ENCODE measurements at places on chromosomes 4 and X. TPM values are rescaled to one million over a fixed set of nuclear protein-coding genes. Genes with fewer than 3 reads are reported as not detected.

DNA sequence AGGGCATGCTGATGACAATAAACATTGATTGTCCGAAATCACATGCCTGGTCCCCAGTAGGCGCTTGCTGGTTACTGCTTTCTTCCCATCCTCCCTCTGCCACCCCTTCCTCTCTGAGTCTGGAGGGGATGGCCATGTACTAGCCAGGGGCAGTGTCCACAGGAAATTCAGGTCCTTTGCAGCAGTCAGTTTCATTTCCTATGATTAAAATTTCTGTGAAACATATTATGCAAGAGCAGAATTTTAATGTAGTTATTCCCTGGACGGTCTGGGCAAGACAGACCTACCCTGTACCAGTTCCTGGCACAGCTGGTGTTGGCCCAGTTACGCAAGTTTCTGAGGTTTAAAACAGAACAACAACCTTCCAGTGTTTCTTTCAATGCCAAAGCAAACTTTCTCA lies 28.2 kb upstream of the TLR2 start:
- no peak for DNase-seq

DNA sequence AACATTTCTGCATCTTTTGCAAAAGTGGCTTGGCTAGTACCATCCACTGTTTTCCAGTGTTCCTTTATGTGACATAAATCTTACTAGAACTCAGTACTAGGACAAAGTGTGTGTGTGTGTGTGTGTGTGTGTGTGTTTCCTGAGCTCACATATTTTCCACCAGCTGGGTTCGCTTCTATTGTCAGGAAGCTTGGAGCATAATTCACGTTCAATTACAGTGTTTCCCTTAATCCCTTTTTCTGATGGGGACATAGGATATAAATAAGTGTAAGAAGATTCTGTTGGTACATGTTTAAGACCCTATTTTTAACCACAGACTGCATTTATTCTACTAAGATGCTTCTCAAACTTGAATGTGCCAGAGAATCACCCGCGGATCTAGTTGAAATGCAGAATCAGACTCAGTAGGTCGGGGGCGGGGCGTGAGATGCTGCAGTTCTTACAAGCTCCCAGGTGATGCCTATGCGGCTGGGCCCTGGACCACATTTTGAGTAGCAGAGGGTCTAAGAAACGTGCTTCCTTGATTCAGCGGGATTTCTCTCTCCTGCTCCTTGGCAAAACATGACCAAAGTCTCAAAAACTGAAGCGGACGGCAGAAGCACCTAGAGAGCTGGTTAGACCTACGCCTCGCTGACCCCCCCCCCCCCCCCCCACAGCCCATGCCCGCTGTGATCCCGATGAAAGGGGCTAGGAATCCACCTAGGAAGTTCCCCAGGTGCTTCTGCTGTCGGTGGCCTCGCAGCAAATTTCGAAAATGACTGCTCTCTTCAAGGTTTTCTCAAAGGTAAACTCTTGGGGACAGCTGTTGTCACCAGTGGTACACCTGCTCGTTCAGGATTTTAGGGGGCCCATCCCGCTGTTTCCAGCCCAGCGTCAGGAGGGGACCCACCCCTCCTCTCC lies 797 bp downstream of the CD99L2 start:
- DNase-seq, result no peak

The ADH5 gene
- 200 TPM for total RNA-seq

The SLC35A2 gene
- 38.9 TPM for total RNA-seq

DNA sequence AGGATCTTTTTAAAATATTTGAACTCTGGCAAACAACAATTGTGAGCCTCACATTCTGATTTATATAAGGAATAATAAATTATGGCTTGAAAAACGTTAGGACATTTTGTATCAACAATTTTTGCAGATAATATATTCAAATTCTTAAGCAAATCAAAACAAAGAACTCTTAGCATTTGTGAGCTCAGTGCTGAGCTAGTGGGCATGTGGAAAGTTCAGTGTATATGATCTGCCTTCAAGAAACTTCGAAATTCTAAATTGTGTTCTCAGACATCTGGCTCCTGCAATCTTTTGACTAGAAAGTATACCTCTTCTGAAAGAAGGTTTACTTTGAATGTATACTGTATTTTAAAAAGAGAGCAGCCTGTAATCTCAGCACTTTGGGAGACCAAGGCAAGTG lies 122.3 kb upstream of the NEIL3 start:
- DNase-seq, result no peak

DNA sequence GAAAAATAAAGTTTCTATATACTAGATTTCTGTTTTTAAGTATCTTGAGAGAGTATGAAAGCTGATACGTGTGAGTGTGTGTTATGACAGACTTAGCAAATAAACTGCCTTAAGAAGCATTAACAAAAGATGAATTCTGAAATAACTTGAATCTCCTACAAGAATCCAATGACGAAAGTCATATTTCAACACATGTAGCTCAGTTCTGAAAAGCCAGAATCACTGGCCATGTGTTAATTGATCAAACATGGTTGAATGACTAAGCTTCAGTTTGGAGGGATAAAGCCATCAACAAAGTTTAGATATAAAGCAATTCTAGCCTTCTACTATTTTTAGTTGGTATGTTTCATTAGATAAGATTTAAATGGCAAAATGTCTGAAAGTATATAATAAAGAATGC lies 88.5 kb upstream of the ETNPPL start:
- DNase-seq, result no peak

The LRRC66 gene
- not detected for total RNA-seq

DNA sequence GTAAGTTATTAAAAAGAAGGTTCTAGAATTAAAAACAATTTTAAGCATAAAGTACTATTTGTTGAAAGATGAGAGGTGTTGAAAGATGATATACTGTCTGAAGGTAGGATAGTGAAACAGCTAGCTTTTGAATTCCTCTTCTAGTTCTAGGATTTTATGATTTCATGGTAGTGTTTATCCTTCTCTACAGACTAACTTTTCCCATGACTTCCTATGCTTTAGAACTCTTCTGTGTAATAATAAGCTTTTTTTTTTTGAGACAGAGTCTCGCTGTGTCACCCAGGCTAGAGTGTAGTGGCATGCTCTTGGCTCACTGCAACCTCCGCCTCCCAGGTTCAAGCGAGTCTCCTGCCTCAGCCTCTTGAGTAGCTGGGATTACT lies 96.0 kb upstream of the NUDT6 start:
- no peak for DNase-seq

The TRIM61 gene
- 0.87 TPM for total RNA-seq

The BMX gene
- total RNA-seq, result 1.4 TPM

The DACH2 gene
- not detected for total RNA-seq

GRCh38 chrX:129777218-129778030 lies 2.3 kb upstream of the SASH3 start:
- no peak for DNase-seq

DNA sequence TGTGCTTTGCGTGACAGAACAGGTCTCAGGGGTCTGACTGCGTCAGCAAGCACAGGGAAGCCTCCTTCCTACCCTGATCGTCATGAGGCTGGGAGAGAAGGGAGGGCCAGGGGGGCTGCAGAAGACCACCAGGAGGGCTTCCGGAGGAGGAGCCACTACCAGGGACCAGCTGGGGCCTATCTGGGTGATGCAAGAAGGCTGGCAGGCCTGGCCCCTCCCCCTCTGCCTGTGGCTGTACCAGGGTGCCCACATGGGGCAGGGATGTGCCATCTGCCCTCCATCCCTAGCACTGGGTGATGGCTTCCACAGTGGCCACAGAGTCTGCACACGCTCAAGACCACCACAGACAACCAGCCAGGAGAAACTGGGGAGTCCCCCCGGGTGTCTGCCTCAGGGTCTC lies 116.4 kb upstream of the NKX1-1 start:
- DNase-seq, result no peak

DNA sequence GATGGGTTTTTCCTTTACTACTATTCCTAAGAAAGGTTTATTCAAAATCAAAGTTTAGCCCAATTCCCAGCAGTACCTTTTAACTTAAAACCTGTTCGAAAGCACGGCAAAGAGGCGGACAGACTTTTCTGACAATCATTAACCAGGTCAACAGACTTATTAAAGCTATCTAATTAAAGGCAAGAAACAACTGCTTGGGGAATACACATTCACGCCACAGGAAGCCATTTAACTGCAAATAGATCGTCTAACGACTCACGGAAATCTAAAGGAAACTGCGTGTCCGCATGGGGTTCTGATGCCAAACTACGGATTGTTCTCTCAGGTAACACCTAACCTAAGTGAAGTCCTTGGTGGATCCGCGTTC lies 663 bp upstream of the USP53 start:
- no peak for DNase-seq

GRCh38 chrX:133544115-133544514 lies 128.8 kb upstream of the GPC4 start:
- DNase-seq, result no peak

DNA sequence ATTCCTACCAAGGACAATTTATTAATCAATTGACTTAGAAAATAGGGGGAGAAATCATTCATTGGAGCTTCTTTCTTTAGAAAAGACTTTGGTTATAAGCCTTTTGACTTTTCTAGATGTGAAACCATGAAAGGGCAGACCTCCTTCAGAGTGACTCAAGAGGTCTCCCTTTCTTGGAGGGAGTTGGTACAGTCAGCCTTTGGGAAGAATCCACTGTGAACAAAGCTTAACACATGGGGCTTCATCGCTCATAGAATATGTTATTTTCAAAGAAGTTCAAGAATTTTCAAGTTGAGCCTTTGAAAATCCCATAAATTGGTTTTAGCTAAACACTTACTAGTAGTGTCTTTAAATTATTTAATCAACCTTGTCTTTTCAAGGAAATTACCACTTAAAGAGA lies 28.0 kb downstream of the RIPPLY1 start:
- no peak for DNase-seq

GRCh38 chrX:13681595-13681994 lies 7.3 kb upstream of the RAB9A start:
- no peak for DNase-seq

GRCh38 chr4:172393220-172393619 lies 580.0 kb downstream of the GALNTL6 start:
- no peak for DNase-seq

DNA sequence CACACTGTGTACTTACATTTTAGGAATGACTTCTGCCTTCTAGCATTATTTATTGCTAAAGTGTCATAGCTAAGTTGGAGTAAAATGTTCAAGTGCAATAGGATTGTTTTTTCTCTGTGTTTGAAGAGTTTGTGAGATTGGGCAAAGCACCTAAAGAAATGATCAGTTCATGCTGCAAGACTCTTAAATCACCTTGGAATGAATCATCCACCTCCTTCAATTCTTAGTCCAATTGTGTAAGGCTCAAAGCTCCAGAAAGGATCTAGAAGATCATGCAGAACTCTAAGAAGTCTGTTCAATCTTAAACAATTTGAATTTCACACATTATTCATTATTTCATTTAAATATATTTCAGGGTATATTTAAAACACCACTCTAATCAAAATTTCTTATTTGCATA lies 137.1 kb downstream of the AMELX start:
- no peak for DNase-seq

The GRIA3 gene
- total RNA-seq, result not detected

DNA sequence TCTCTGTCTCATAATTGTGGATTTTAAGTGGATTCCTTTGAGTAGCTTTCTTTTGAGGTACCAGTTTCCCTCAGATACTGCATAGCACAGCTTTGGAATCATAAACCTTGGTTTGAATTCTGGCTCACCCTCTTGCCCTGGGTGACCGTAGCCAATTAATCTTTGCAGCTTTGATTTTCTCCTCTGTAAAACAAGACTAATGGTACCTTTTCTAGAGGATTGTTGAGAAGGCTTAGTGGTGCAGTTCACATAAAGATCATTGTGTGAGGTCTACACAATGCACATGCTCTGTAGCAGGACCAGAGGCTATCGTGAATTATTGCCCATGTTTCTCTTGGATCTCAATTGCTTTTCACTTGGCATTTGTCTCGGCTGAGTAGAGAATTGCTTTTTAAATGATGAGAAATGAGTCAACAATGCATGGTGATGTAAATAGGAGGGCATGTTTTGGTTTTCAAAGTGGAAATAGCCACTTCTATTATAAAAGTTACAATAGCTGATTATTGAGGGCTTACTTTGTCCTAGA lies 47.9 kb downstream of the TMEM131L start:
- DNase-seq, result no peak

The SEPTIN6 gene
- total RNA-seq, result 37.8 TPM

GRCh38 chrX:144637731-144638130 lies 609.6 kb upstream of the SPANXN1 start:
- DNase-seq, result no peak

DNA sequence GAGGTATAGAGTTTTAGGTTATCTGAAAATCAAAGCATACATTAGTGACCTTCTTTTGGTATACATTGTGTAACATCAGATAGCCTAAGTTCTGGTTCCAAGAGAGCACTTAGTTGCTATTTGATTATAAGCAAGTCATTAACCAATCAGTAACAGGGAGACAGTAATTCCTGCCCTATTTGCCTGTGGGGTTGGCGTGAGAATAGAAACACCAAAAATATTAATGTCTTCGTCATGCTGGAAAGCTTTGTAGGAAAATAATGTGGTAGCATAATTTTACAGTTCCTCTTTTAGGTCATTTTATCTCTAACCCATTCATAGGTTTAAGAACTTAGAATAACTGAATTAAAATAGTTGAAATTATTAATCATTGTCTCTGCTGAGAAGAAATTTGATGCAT lies 37.8 kb downstream of the NPNT start:
- no peak for DNase-seq

The ADAM29 gene
- not detected for total RNA-seq

The SHROOM3 gene
- total RNA-seq, result 0.07 TPM

DNA sequence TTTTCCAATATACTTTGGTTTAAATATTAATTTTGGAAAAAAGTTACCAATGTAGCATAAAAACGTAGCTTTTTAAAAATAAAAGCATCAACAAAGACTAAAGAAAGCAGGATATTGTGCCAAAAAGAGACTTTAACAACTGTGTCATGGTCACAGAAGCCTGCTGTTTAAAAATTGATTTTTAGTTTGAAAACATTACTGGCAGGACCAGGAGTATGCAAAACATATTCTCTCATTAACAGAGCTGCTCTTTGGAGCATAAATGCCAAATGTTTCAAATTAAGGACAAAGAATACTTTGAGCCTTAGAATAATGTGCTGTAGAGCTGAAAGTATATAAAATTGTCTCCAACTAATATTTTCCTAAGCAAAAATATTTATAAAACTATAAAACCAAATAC lies 279.0 kb downstream of the ARAP2 start:
- no peak for DNase-seq

GRCh38 chrX:109472939-109473735 lies 8.7 kb downstream of the GUCY2F start:
- no peak for DNase-seq

DNA sequence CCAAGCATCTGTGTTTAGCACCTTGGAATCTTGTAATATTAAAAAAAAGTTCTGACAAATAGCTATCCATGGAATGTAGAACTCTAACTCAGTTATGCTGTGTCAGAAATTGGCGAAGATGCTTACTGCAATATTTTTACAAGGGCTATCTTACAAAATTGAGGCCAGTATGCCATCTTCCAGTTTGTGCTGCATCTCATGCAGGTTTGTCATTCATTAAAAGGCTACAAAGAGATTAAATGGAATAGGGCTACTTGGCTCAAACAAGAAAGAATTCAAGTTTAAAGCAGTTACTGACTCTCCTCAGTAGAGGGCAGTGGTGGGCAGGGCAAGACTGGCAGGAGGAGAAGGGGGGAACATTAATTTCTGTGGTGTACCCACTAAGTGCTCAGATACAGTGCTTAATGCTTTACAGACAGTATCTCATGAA lies 66.5 kb downstream of the SHROOM4 start:
- peak; percentile 30 for DNase-seq
